ENCODE measurements at places on chromosomes 4 and X.

GRCh38 chr4:113302051-113302450 lies 252.6 kb downstream of the ANK2 start:
- no peak for DNase-seq

DNA sequence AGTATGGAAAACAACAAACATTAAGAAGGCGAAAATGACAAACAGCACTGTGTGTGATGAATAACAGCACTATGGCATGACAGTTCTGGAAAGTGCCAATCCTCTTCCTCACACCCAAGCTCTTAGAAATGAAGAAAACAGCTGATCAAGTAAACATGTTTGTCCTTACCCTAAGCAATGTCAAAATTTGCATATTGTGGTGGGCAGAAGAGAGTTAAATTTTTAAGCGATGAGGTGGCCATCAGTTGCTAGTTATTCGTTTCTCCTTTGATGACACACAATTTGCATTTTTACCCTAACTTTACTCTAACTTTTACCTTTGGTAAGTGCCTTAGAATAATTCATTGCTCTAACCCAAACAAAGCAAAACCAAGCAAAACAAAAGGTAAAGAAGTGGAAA lies 8.8 kb downstream of the PROM1 start:
- no peak for DNase-seq

DNA sequence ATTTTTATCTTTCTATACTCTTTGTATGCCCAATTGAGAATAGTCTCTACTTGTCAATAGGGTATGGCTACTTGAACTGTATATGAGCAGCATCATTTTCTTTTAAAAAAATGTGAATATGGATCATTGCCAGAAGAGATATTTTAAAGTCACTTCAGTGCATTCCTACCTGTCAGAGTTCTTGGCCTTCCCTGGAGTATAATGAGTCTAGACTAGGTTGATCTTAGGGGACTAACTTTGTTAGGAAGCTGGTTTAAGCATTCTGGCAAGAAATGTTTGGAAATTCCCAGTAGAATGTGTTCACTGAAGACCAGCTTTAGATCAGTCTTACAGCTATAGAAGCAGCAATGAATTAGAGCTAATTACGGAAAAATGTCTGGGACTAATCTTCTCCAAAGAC lies 178.2 kb downstream of the FAT4 start:
- no peak for DNase-seq

DNA sequence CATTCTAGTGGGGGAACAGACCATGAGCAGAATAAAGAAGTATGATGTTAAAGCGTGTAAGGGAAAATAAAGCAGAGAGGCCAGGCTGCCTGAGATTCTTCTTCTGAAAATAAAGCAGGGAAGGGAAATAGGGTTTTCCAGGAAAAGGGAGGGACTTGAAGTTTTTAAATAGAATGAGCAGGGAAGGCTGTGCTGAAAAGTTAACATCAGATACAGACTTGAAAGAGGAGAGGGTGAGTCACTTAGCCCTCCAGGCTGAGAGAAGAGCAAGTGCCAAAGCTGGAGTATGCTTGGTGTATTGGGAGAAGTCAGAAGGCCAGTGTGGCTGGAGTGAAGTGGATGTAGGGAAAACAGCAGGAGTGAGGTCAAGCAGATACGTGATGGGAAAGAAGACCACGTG lies 10.0 kb upstream of the PLK4 start:
- no peak for DNase-seq

- DNase-seq: no peak
Measured at GRCh38 chr4:101911616-101912015, 121.1 kb downstream of the BANK1 start.

DNA sequence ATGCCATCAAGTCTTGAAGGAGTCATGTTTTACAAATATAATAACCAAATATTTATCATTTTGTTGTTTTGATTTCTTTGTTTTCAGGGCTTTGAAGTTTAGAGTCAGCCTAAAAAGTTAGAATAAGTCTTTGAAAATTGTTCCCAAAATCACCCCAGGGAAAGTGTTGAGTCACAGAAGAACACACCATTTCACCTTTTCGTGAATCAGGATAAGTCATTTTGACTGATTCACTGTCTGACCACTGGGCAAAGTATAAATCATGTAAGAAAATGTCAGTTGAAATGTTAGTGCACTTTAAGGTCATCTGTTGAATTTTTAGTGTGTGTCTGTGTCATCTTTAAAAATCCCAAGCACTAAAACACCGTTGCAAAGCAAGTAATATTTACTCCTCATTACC lies 1320.1 kb downstream of the RPA4 start:
- DNase-seq: no peak

GRCh38 chr4:142405021-142405694 lies 440.9 kb downstream of the INPP4B start:
- peak; percentile 63 for DNase-seq

DNA sequence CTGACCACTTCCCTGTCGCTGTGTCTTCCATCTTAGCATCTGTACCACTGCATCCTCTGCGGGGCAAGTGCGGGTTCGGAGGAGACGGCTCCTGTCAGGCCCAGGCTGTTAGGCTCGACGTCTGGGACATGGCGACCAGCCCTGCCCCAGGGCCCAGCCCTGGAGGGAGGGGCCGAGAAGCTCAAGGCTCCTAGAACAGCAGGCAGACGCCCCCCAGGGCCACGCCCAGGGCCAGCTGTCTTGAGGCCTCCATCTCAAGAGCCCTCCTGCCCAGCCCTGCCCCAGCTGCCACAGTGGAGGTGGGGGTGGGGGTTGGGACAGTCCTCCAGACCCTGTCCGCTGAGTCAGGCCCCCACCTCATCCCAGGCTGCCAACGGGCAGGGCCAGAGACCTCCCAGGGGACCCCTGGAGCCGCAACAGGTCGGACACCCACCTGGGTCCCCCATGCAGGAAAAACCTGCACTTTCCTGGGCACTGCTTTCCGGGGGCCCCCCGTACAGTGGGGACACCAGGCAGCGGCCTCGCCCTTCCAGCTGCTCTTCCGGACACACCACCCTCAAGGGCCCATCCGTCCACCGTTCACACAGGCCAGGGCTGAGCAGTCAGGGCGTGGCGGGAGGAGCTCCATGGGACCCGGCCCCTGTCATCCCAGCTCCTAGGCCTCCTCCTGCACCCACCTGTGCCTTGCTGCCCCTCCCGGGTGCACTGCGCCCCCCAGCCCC lies 83.1 kb downstream of the FAM53A start:
- no peak for DNase-seq

DNA sequence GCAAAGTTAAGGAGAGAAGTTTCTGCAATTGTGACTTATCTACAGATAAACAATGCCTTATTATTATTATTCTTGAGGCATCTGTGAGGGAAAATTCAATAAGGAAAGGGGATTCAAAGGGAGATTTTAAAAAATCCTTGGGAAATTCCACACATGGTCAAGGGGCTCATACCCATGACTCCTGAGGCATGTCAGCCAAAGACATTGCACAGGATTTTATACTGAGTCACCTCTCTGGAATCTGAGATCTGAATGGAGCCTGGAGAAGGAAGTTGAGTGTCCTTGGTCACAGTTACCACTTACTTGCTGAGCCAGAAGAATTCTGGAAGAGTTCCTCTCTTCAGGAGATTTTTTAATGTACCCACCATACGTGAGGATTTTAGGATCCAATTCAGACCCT lies 14.4 kb upstream of the CXCL8 start:
- no peak for DNase-seq

GRCh38 chr4:162610116-162610515 lies 446.3 kb upstream of the FSTL5 start:
- no peak for DNase-seq

DNA sequence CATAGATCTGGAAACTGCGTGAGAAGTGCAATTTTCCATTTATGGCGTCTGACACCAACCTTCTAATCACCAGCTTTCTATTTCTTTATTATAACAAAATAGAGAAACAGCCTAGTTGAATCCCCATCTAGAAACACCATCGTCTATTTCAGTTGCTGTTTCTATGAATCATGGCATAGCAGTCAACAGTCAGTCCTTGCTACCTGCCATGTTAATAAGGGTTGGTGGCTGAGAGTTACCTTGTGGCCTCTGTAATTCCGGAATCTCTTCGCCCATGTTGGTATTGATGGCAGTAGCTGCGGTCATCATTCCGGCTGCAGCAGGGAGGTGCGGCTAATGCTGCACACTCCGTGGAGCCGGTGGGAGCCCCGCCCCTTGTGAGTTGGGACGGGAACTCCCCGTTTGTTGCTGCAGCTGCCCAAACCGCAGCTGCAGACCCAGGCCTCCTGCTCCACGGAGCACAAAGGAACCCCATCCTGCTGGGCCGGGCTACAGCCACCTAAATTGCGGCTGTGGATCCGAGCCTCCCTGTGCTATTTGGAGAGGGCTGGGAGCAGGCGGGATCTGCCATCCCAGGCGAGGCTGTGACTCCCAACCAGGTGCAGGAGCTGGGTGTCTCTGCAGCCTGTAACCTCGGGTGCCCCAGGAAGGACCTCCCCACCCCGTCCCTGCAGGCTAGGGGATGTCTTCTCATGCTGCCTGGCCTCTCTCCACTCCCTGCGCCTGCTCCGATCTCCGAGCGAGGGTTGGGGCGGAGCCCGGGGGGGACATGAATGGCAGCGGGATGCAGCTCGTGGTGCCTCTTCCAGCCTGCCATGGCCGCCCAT lies 115.4 kb upstream of the STK26 start:
- no peak for DNase-seq

- DNase-seq: no peak
Measured at GRCh38 chrX:110136136-110136535, 133.2 kb downstream of the TMEM164 start.

DNA sequence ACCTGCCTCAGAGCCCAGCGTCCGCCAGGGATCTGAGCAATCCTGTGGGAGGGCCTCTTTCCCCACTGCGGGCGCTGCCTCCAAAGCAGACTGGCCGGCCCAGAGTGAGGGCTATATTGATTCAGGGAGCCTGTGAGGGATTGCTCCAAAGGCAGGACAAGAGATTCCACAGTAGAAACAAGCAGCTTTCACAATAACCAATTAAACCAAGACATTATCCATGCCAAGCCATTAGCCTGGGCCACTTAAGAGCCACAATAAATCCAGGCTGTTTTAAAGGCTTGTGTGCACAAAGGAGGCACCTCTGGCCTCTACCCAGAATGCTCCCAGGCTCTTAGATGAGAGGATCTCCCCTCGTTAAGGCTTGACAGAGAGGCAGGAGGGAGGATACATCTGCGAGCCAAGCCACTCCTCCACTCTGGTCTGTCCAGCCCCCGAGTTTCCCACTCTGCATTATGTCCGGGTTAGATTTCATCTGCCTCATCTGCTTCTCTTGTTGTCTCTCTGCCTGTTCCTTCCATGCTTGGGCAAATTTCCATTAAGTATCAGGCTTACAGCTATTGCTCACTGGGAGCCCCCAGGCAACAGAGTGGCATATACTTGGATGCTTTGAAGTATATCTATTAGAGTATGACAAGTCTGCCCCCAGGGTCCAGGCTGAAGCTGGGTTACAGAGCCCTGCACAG lies 357.9 kb downstream of the UNC5C start:
- DNase-seq: no peak

GRCh38 chrX:115013705-115014104 lies 3.7 kb downstream of the IL13RA2 start:
- DNase-seq: no peak

GRCh38 chr4:99564921-99565320 lies 1.1 kb upstream of the TRMT10A start:
- no peak for DNase-seq

- no peak for DNase-seq
Measured at GRCh38 chr4:110634350-110635162, 11.7 kb upstream of the PITX2 start.

DNA sequence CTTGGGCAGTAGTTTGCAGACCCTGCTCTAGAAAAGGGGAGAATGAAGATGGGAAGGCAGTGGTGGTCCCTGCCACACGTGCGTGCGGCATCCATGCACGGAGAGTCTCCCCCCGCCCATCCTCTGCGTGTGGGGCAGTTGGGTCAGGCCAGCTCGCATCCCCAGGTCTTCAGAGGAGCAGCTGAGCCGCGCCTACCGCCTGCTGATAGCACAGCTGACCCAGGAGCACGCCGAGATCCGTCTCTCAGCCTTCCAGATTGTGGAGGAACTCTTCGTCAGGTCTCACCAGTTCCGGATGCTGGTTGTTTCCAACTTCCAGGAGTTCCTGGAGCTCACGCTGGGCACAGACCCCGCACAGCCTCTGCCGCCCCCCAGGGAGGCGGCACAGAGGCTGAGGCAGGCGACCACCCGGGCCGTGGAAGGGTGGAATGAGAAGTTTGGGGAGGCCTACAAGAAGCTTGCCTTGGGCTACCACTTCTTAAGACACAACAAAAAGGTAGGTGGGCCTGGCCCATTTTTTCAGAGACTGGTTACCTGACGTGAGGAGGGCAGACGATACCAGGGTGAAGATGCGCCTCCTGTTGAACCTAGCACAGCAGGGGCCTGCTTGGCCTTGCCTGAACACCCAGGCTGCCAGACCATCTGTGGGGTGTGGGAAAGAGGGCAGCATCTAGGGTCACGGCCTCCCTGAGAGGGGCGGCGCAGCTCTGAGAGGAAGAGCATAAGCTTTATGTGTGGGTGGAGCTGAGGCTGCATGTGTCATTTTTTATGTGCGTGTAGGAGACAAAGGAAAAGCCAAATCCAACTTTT lies 2.6 kb downstream of the UVSSA start:
- DNase-seq: no peak

- no peak for DNase-seq
Measured at GRCh38 chrX:7993873-7994272, 66.7 kb upstream of the PNPLA4 start.

- DNase-seq: no peak
Measured at GRCh38 chrX:85375333-85375738, 4.1 kb downstream of the POF1B start.

DNA sequence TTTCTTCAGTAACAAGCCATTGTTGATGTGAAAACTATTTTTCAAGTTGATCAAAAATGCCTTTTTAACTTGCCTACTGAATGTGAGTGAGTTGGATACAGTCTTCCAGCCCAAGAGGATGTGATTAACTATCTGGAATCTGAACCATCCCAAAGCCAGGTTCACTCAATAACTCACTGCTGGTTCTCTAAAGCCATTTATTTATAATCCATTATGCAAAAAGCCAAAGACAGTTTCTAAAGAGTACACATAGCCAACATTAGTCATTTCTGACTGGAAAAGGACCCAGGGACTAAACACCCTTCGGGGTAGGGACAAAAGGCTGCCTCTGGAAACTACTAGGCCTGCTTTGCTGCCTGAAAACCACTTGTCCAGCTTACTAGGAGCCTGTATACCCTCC lies 109.6 kb downstream of the SHROOM4 start:
- no peak for DNase-seq

DNA sequence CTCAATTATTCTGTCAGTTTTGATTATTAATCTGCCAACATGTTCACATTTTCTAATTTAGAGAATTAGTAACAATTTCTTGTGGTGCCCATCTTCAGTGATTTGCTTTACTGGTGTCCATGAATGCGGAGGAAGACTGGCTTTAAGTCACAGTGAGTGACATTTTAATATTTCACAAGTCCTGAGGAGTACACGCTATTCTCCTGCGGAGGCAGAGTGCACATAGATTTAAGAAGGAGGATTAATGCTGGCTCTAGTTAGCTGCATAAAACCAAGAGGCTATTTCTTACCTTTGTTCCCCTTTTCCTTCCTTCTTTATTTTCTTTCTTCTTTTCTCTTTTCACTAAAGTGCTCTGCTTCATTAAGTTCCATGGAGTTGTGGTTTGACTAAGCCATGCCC lies 495.2 kb upstream of the IGFBP7 start:
- DNase-seq: no peak

- DNase-seq: no peak
Measured at GRCh38 chrX:120857240-120857639, 18.4 kb downstream of the CT47B1 start.

- no peak for DNase-seq
Measured at GRCh38 chr4:41396869-41397268, 140.1 kb downstream of the UCHL1 start.

- DNase-seq: no peak
Measured at GRCh38 chr4:176002007-176002613, 63.5 kb upstream of the WDR17 start.

All from central memory CD4-positive, alpha-beta T cell (primary cell).